ENCODE measurements at places on chromosomes 5 and 9.

- no peak for DNase-seq
Measured at GRCh38 chr5:91272858-91273257, 110.3 kb downstream of the ARRDC3 start.

- DNase-seq, result peak; percentile 58
Measured at GRCh38 chr9:37963936-37964739, 60.2 kb upstream of the SLC25A51 start.

DNA sequence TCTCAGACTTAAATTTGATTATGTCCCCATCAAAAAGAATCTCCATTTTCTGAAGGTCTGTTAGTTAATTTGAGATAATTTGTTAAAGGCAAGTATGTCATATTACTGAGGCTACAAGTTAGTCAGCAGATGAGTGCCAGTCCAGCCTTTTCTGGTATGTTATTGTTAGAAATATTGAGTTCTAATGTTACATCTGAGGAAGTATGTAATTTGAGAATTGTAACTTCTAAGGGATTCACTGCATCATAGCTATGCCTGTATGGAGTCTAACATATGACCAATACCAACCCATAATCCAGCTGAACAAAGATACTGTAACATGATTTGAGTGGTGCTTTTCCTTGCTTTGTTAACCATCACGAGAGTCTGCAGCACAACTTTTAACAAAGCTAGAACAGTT, 13.9 kb downstream of the SLC23A1 start:
- DNase-seq, result no peak

DNA sequence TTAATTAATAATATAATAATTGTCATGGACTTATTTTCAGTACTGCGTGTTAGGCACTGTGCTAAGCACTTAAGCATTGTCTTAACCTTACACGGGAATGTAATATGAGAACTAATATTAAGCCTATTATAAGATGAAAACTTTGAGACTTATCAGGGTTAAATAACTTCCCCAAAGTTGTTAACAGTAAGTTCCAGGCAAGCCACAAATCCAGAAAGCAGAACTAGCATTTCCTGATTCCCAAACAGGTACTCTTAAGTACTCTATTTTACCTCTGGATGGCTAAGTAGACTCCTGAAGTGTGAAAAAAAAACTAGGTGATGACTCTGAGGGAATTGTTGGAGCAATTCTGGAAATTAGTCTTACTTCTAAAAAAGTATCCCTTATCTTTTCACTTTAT, 23.8 kb downstream of the GABRG2 start:
- DNase-seq, result no peak

DNA sequence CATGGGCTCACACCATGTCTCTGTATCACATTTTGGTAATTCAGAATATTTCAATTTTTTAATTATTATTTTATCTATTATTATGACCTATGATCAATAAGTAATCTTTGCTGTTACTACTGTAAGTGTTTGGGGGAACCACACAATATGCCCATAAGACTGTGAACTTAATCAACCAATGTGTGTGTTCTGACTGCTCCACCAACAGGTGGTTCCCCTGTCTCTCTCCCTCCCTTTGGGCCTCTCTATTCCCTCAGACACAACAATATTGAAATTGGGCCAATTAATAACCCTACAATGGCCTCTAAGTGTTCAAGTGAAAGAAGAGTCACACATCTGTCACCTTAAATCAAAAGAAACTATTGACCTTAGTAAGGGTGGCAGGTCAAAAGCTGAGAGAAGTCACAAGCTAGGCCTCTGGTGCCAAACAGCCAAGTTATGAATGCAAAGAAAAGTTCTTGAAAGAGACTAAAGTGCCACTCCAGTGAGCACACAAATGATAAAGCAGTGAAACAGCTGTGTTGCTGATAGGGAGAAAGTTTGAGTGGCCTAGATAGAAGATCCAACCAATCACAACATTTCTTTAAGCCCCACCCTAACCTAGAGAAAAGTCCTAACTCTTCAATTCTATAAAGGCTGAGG, 88.7 kb downstream of the DEPDC1B start:
- no peak for DNase-seq

DNA sequence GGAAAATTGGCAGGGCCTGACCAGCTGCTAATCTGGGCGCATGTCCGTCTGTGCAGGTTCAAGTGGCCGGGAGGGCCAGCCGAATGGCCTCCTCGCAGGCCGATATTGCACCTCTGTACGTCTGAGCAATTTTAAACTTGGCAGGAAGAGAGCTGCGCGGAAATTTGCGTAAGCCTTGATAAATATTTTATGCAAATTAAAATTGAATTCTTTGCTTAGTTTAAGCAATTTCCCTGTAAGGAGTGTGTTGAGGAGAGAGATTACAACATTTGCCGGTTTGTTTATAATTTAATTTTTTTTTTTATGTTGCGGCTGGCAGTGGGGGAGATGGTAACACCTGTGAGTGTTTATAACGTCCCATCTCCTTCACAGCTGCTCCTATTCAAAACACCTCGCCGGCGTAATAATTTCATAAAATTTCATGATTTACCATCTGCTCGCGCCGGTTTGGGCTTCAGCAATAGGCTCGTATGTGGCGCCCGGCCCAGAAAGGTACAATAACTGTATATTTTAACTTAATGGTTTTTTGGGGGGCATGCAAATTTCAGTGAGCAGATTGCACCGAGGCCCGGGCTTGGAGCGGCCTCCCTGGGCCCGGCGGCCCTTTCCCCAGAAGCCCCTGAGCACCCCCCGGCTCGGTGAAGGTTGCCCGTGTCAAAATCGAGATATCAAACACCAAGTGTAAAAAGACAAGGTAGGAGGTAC, 269.4 kb upstream of the MVB12B start:
- no peak for DNase-seq

- DNase-seq, result no peak
Measured at GRCh38 chr5:111310711-111311620, 86.8 kb downstream of the CAMK4 start.

DNA sequence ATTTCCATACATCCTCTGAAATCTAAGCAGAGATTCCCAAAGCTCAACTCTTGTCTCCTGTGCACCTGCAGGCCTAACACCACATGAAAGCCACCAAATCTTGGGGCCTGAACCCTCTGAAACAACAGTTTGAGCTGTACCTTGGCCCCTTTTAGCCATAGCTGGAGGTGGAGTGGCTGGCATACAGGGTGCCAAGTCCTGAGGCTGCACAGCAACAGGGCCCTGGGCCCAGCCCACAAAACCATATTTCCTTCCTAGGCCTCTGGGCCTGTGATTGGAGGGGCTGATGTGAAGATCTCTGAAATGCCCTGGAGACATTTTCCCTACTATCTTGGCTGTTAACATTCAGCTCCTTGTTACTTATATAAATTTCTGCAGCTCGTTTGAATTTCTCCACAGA, 26.5 kb downstream of the DOCK2 start:
- DNase-seq, result no peak

GRCh38 chr5:127227881-127228280, 62.7 kb upstream of the MEGF10 start:
- no peak for DNase-seq

DNA sequence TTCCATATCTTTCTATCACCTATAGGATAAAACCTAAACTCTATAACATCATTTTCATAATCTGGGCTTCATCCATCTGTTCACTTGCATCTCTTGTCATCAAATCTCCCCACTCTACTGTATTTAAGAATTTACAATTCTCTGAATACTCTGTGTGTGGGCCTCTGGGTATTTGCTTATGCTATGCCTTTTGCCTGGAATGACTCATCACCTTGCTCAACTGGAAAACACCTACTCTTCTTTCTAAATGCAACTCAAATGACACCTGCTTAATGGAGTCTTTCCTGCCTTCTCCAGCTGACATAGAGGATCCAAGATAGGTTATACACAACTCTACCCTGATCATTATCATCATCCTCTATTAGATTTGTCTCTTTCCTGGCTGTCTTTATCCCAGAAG, 421.7 kb downstream of the SPATA31D1 start:
- no peak for DNase-seq
